ENCODE measurements at places on chromosomes 5 and 9.

DNA sequence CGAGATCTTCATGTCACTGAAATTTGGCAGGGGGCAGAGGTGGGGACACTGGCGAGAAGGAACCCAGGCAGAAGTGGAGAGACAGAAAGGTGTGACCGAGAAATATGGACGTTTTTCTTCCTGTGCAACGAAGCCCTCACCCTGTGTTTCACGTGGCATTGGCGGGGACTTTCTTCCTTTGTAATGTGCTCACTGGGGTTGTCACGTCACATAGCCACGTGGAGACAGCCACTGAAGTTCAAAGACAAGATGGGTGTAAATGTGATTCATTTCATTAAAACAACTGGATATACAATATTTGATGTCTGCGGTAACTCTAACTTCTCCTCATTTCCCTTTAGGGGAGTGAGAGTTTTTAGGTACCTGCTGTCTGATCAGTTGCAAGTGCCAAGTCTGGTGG, 225.7 kb downstream of the FSTL4 start:
- no peak for DNase-seq

DNA sequence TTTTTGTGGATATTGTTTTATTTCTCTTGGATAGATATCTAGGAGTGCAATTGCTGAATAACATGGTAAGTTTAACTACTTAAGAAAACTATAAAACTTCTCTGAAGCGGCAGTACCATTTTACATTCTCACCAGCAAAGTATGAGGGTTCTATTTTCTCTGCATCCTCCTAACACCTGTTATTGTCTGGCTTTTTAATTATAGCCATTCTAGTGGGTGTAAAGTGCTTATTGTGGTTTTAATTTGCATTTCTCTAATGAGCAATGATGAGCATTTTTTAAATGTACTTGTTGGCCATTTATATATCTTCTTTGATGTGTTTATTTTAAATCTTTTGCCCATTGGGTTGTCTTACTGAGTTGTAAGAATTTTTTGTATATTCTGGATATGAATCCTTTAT, 28.7 kb downstream of the SMIM32 start:
- DNase-seq = no peak

GRCh38 chr9:126386088-126386487, 59.5 kb downstream of the MVB12B start:
- no peak for DNase-seq

- DNase-seq = no peak
Measured at GRCh38 chr5:123885081-123885480, 373.1 kb downstream of the CSNK1G3 start.

DNA sequence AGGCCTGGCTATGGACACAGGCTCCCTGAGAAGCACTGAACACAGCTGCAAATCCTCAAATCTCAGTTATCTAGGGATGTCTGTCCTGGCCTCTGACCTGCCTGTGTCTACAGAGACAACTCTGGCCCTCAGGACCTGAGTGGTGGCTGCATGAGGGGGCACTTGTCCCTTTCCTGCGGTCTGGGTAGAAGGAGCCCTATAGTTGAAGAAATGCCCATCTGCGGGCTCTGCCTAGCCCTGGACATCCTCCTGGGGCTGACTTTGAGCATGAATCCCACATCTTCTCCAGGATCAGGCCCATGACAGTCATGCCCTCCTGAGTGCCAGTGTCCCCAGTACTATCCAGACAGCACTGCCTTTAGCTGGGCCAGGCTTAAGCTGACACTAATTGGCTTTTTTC, 10.0 kb downstream of the DNAJB5 start:
- no peak for DNase-seq

- no peak for DNase-seq
Measured at GRCh38 chr9:135090547-135090946, 3.1 kb downstream of the OLFM1 start.

DNA sequence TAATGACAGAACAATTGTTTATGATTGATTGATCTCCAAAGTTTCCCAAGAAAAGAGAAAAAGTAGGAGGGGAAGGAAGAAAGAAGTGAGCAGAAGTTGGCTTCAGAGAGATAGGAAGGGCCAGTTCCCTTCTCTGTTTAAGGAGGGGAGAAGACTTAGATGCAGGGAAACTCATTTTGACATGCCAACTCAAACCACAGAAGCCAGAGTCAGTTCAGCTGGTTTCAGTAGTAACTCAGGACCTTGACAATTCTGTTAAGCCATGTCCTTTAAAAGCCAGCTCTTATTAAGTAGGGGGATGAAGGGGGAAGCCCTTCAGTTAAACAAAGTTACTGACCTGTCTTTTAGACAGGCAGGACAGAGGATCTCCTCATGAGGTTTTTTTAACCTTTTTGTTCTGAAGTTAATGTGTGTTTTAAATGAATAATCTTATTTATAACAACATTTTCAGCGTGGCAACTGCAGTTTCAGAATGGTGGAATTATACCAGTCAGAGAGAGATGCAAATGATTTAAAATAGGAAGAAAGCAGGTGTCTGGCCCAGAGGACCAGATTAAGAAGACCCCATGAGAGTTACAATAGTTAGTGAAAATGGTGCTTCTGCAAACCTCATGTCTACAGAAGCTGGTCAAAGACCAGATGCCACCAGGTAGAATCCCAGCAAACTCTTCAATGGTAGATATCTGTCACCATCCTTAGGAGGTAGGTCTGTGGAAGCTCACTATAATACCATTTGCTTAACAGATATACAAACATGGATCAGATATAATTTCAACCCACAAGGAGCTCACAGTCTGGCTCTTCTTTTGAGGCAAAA, 29.3 kb upstream of the ABL1 start:
- no peak for DNase-seq

GRCh38 chr9:108579757-108580439, 275.9 kb downstream of the ACTL7B start:
- peak; percentile 30 for DNase-seq

DNA sequence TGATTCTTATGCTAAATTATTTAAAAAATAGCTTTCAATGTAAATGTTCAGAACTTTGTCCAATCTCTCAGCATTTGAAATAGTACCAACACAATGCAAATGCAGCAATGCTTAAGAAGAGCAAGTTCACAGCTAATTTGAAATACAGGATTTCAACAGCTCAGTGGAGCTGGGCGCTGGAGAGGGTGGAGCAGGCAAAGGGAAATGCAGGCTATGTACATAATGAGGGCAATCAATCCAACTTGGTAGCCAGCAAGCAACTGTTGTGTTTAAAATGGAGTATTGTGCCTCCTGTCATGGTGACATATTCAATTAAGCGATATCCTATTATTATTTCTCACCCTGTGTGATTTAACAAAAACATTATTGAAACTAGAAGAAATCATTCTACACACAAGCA, 568.8 kb downstream of the PSAT1 start:
- no peak for DNase-seq

GRCh38 chr5:101045689-101046088, 142.6 kb upstream of the ST8SIA4 start:
- DNase-seq = no peak

- no peak for DNase-seq
Measured at GRCh38 chr5:145908206-145908960, 28.0 kb upstream of the SH3RF2 start.

- no peak for DNase-seq
Measured at GRCh38 chr9:134063088-134063570, 4.7 kb downstream of the BRD3 start.

DNA sequence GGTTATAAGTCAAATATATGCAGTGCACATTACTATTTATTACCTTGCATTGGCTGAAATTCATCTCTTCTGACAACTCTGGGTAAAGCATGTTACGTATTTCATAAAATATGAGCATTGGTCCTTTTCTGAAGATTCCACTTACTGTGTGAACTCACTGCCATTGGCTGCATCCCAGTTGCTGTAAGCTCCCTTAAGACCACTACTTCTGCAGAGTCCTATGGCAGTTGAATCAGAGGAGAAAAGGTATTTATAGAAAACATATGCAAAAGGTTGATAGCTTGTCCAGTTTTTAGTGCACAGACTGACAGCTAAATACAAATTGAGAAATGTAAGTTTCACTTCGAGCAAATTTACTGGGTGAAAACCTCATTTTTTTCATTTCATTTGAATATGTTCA, 394.6 kb upstream of the ARRDC3 start:
- DNase-seq = no peak

DNA sequence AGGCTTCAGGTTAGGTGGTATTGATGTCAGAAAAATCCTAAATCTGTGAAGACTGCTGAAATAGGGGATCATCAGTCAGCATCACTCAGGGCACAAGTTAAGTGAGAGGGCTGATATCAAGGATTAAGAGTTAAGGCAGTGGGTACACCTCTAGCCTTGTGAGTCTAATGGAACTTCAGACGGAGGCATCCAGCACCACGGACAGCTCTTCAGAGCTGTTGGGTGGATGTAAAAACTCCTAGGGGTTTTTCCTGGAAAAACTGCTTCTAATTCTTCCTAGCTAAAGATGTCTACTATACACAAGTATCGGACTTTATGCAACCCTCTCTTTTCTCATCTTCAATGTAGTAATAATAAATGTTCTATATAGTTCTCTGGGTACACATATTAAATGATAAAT, 165.9 kb downstream of the SH3GL2 start:
- no peak for DNase-seq

GRCh38 chr5:161034451-161034850, 182.4 kb upstream of the ATP10B start:
- DNase-seq = no peak

- no peak for DNase-seq
Measured at GRCh38 chr5:151890299-151890698, 34.4 kb downstream of the GLRA1 start.

GRCh38 chr5:6543346-6543730, 89.5 kb downstream of the NSUN2 start:
- DNase-seq = no peak

DNA sequence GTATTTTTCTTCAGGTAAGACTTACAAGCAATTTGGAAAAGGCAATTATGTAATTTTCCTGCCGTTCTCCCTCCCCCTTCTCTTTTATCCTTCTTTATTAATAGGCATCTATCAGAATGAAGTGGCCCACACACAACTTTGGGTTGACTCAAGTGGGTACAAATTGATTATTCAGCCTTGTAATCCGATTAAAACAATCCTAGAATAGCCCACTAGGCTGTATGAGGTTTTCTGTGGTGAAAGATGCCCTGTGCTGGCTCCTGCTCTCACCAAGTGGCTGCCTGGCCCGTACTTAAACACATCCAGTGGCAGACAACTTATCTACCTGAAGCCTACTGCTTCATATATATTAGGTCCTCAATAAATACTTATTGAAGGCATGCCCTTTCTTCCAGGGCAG, 177.3 kb upstream of the C9orf72 start:
- no peak for DNase-seq

GRCh38 chr9:78676623-78677022, 379.7 kb downstream of the PSAT1 start:
- DNase-seq = no peak

DNA sequence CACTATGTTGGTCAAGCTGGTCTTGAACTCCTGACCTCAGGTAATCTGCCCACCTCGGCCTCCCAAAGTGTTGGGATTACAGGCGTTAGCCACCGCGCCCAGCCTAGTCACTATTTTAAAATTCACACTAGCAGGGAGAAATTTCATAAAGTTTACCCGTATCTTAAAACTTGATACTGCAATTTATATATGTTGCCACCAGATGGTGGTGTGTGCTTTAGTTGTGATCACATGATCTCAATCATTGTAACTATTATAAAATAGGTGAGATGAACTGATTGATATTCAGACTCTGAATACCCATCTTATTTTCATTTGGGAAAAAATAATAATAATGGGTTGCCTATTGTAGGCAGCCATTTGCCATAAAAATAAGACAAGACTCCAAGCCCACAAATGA, 1330.4 kb upstream of the WWC1 start:
- no peak for DNase-seq

- no peak for DNase-seq
Measured at GRCh38 chr5:132295505-132296411, 1.6 kb downstream of the SLC22A4 start.

DNA sequence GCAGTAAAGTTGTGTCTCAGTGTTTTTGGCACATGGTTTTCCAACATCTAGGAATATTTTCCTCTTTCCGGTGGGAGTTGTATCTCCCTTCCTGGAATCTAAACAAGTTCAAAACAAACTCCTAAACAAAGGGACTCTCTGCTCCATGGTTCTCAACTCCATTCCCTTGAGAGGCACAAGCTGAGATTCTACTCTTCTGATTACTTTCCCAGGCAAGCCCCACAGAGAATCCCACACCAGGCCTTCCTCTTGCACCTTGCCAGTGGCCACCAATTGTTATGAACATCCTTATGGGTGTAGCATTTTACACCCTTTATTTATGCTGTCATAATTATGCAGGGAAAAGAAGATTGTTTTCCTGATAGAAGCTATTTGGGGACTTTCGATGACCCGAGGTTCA, 25.8 kb upstream of the SH3TC2 start:
- DNase-seq = no peak

DNA sequence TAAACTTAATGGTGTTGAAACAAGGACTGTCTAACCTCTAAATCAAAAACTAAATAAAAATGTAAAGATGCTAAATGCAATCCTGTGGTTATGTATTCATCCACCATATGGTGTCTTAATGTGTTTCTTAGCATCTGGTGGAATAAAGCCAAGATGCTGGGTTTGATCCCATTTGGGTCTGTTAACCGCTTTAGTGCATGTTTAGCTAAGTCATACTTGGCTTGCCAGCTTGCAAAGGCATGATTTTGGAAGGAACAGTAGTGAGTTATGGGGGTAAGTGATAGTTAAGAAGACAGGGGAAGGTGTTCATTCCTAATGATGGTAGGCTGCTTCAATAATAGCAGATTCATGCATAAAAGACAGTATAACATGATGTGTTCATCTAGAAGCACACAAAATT, 139.0 kb upstream of the SLC27A6 start:
- DNase-seq = no peak

GRCh38 chr5:138391859-138392386, 39.4 kb downstream of the KDM3B start:
- DNase-seq = no peak

GRCh38 chr5:135568923-135569360, 9.8 kb downstream of the CXCL14 start:
- DNase-seq = no peak

- no peak for DNase-seq
Measured at GRCh38 chr9:131676431-131676972, 63.4 kb downstream of the RAPGEF1 start.

DNA sequence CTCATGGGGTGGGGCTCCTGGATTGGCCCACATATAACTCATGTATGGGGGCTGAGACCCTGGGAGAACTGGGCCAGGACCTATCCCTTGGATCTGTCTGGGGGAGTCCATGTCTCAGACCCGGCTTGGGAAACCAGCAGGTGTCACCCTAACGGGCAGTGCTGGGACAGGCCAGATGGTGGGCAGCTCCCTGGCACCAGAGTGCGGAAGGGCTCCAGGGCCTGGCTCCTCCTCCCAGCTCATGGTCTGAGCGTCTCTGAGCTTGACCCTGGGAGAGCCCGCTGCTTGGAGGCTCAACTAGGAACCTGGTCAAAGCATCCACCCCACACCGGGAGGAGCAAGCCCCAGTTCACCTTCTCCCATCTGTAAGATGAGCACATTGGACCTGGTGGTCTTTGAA, 15.5 kb upstream of the NCS1 start:
- no peak for DNase-seq
